ENCODE measurements at places on chromosomes 16 and 17.

DNA sequence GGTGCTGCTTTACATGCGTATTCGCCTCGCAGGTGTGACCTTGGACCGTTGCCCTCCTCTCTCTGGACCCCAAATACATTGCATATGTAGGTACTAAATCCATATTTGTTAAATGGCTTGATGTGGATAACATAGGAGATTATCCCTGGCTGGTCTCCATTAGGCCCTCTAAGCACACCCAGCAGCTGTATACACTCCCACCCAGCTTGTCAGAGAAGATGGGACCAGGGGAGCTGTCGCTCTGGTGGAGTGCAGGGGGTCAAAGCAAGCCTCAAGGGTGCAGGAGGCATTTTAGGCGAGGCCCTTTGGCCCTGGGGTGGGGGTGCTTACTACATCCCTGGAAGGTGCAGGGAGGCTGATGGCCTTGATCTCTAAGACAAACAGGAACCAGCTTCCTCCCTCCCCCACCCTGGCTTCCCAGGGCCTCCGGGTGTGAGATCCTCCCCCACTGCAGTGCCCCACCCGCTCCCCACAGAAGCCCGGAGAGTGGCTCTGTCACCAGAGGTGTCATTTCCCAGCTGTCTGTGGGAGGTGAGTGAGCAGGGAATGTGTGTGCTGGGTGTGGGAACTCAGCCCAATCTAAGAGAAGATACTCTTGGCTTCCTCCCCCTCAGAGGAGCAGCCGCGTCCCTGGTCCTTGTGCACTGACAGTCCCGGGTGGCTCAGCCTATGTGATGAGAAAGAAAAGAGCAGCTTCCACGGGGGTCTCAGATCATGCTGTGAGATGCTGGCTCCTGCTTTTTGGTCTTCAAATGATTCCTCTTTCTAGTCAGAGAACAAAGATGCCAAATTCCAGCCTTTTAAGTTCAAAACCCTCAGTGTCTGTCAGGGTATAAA, 1.4 kb upstream of the VAMP2 start:
- peak; percentile 81 for DNase-seq

DNA sequence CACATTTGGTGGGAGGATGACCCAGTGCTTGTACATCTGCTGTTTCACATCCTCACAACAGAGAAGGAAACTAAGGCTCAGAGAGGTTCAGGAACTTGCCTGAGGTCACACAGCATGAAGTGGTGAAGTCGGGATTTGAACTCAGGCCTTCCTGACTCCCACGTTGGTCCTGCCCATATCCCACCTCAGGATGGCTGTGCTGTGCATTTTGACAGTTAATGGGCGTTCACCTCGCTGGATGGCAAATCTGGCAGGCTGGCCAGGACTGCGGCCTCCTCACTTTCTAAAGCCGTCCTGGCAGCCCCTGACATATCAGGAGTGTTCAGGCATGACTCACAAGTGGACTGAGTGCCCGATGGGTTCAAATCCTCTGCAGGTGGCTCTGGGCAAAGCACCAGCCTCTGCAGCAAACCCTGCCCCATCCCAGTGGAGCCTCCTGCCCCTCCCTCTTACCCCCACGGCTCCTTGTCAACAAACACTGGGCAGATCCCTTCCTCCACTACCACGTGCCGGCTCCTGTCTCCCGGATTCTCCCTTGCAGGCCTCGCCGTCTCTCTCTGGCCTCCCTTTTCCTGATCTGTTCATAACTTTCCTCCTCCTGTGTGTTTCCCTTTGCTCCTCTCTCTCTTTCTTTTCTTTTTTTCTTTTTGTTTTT, 29.2 kb downstream of the SOCS3 start:
- no peak for DNase-seq

DNA sequence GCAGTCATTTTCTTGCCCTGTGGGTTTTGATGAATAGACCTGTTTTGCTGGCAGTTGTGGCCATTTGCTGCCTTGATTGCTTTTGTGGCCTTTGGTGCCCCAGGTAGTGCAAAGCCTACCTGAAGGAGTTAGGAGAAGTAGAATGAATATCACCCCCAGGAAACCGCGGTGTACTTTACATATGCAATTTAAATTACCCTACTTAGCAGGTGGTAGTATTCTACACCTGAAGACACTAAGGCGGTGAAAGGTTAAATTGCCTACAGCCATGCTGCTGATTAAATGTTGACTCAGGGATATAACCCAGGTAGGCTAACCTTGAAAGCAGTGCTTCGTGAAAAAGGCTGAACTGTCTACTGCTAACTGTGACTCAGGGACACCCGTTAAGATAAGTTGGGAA, 27.2 kb upstream of the WWOX start:
- DNase-seq = no peak

GRCh38 chr17:59617156-59617732, 2.5 kb upstream of the CLTC start:
- no peak for DNase-seq

GRCh38 chr17:34579017-34579946, at the start of gene TMEM132E:
Gene TMEM132E (plus strand): TSS chr17:34579582. CDS start chr17:34581077, 1,495 bp downstream.
- peak; percentile 84 for DNase-seq

- DNase-seq = peak; percentile 10
Measured at GRCh38 chr17:6682339-6682738, 30.8 kb downstream of the C17orf100 start.

DNA sequence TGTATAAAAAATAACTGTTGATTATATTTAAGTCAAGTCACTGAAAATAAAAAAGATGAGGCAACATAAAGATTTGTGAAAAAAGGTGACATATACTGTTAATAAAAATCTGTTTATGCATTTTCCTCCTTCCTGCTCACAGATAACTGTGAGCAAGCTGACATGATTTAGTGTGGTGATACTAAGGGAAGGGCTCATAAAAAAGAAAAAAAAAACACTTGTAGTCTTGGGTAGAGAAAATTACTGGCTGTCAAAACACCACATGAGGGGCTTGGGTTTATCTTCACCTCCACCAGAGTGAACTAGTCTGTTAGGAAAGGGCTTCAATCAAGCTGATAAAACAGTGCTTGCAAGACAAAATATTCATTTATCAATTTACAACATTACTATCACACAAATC, 247.6 kb downstream of the CNTNAP4 start:
- no peak for DNase-seq

- DNase-seq = peak; percentile 86
Measured at GRCh38 chr17:82399041-82399441, 19.1 kb upstream of the HEXD start.

DNA sequence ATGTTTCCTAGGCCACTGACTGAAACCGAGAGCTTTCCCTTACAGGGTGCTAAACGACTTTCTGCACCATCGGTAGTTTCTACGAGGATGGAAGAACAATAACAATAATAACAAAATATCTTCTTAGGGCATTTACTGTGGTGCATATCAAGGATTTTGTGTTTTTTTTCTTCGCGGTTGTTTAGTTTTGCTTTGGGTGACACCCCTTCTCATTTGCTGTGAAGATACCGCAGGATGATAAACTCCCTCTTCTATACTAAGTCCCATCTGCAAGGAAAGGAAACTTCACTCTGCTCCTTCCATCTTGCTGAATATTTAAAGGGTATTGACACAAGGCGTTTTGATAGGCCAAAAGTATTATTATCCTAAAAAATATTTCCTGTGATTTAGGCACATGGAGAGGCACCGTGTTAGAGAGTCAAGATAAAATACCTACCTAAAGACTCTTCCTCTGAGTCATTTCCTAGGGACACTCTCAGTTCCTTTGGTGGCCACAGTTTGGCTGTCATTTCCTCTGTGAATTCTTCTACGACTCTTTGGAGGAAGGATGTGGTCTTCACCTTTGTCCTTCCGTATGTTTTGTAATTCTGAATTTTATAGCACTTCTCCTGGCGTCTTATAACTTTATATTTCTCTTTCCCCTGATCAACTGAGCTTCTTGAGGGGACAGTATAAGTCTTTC, 318.8 kb downstream of the CDH13 start:
- no peak for DNase-seq

GRCh38 chr16:13992322-13992721, 72.4 kb downstream of the ERCC4 start:
- DNase-seq = no peak

- DNase-seq = no peak
Measured at GRCh38 chr16:78060295-78060694, 37.9 kb downstream of the CLEC3A start.

GRCh38 chr16:59392911-59393310, 658.8 kb upstream of the GOT2 start:
- no peak for DNase-seq

- DNase-seq = peak; percentile 4
Measured at GRCh38 chr17:9228408-9229159, 207.3 kb downstream of the NTN1 start.

- no peak for DNase-seq
Measured at GRCh38 chr17:81242421-81243332, 3.6 kb downstream of the NDUFAF8 start.

GRCh38 chr17:45953561-45953960, 45.5 kb upstream of the STH start:
- peak; percentile 31 for DNase-seq

GRCh38 chr17:75551266-75551665, 25.8 kb downstream of the LLGL2 start:
- DNase-seq = no peak

DNA sequence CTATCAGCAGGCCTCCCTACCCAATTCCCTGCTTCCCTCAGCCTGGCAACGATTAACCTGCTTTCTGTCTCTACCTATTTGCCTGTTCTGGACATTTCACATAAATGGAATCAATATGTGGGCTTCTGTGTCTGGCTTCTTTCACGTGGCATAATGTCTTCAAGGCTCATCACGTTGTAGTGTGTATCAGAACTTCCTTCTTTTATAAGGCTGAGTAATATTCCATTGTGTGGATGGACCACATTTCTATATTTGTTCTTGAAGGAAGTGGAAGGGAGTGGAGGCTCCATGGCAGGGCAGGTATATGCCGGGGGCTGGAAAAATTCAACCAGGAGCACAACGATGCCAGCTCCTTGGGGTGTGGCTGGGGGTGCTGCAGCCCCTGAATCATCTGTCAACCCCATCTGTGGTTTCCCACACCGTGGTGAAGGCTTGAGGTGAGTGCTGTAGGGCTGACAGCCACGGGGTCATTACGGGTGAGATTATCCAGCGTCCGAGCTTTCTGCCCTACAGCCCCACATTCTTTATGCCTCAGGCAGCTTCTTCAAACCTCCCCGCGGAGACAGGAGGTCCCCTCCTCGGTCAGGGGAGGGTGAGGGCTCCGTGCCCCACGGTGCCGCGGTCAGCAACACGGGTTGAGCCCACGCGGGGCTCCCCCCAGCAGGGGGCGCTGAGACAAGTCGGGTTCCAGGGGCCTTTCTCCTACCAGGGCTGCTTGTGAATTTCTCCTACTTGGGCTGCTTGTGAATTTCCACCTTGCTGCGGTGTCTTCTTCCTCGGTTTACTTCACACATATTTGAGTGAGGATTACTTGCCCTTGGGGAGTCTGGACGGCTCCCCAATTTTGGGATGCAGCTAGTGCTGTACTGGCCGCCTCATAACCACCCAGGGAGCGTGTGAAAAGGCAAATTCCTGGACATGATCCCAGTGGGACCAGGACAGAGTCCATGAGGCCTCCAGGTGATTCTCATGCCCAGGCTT, 18.3 kb upstream of the WFIKKN2 start:
- peak; percentile 65 for DNase-seq

DNA sequence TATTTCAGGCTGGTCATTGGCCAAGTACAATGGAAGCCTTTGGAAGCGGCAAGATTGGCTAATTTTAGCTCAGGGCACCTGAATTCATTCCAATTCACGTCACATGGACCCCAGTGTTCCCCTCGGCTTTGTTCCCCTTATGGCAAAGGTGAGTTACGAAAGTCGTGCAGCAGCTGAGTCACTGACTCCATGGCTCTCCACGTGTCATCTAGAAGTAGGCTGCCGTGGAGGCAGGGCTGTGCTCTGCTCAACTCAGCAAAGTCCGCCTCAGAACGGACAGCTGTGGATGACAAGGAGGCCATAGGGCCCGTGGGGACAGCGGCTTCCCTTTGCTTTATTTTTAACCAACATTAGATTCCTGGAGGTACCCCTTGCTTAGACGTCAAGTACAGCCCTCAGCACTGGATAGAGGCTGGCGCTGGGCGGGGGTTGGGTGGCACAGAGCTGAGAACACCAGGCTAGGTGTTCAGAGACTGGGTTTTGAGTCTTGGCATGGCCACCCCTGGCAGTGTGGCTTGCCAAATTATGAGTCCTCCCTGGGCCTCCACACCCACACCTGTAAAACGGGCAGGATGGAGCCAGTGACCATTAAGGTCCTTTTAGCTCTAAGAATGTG, 23.6 kb downstream of the ADAD2 start:
- DNase-seq = no peak

DNA sequence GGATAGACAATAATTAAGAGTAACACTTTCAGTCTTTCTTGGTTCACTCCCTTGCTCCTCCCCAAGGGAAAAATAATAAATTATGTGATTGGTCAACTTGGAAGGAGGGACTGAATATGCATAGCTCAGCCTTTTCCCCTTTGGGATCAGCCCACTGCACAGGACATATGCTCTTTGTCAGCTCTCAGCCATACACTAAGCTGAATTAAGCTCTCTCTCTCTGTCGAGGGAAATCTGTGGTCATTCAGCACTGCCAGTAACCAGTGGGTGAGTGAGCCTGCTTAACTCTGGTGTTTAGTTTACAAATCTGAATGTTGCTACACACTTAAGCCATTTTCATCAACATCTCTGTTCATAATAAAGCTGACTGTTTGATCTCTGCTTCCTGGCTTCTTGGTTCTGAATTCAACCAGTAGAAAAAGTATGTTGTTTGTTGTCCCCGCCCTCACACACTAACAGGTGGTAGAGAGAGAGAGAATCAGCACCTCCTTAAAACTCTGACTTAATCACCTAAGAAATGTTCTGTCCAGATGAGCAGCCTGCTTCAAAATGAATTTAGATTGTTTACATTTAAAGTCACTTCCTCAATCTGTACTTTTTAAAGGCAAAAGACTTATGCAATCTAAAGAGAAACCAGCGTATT, 102.3 kb upstream of the C17orf78 start:
- no peak for DNase-seq

- no peak for DNase-seq
Measured at GRCh38 chr16:67114793-67115192, 5.1 kb downstream of the PHAF1 start.

- no peak for DNase-seq
Measured at GRCh38 chr16:21228361-21228872, 5.1 kb upstream of the ANKS4B start.

GRCh38 chr16:65988024-65988595, 378.4 kb upstream of the CDH5 start:
- DNase-seq = no peak

GRCh38 chr17:79090443-79091225, 16.0 kb downstream of the ENGASE start:
- no peak for DNase-seq

GRCh38 chr16:54479546-54479945, 193.0 kb upstream of the IRX3 start:
- DNase-seq = no peak

- DNase-seq = no peak
Measured at GRCh38 chr17:58097384-58098088, 14.3 kb downstream of the DYNLL2 start.
